ENCODE measurements at places on chromosomes 16 and 17.
A peak's percentile ranks its signal among the peaks of the same experiment; 100 is the strongest.

GRCh38 chr16:64242492-64242891 lies 879.4 kb downstream of the CDH11 start:
- no peak for DNase-seq

- DNase-seq: peak; percentile 63
Observed at GRCh38 chr17:66200685-66201092, 8.8 kb upstream of the CEP112 start.

DNA sequence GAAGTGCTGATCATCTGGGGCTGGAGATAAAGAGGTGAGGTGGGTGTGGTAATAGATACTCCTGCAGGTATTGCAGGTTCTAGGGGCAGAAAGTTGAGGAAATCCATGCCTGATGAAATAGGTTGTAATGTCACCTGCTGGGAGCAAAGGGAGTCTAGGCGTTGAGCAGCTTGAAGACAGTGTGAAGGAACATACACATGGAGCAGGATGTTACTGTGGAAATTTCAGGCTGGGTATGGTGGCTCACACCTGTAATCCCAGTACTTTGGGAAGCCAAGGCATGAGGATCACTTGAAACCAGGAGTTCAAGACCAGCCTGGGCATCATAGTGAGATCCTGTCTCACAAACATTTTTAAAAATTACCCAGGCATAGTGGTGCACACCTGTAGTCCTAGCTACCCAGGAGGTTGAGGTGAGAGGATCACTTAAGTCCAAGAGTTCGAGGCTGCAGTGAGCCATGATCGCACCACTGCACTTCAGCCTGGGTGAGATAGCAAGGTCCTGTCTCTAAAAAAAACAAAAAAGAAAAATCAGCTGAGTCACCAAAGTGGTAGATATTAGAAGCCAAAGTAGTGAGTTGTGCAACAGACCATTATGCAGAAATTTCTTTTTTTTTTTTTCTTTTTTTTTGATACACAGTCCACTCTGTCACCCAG lies 9.1 kb upstream of the CRYBA1 start:
- no peak for DNase-seq

DNA sequence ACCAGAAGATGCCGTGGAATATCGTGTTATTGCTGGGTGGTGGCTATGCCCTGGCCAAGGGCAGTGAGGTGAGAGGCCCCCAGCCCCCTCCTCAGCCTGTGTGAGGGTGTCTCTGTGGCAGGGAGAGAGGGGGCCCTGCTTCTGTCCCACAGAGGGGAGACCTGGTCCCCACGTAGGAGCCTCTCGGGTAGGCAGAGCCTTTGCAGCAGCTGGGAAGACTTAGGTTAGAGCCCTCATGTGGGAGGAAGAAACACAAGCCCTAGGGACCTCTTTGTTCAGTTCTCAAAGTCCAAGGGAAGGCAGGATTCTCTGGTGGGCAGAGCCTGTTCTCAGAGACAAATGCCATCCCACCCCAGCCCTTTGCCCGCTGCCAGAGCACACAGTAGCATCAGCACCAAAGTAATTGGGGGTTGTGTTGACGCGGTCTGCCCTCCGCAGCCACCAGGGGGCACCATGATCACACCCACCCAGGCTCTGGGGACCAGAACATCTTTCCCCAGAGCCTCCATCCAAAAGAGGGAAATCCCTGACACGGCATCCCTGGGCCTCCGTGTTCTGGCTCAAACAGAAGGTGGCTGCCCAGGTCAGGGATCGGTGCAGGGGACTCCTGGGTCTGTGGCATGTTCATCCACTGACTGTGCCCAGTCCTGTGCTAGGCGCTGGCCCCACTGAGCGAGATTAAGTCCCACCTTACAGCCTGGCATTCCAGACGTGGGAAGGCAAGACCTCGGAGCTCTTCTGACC lies 11.5 kb upstream of the FOXN1 start:
- peak; percentile 83 for DNase-seq

GRCh38 chr17:48526608-48527546 lies 3.9 kb downstream of the HOXB1 start:
- DNase-seq: no peak

DNA sequence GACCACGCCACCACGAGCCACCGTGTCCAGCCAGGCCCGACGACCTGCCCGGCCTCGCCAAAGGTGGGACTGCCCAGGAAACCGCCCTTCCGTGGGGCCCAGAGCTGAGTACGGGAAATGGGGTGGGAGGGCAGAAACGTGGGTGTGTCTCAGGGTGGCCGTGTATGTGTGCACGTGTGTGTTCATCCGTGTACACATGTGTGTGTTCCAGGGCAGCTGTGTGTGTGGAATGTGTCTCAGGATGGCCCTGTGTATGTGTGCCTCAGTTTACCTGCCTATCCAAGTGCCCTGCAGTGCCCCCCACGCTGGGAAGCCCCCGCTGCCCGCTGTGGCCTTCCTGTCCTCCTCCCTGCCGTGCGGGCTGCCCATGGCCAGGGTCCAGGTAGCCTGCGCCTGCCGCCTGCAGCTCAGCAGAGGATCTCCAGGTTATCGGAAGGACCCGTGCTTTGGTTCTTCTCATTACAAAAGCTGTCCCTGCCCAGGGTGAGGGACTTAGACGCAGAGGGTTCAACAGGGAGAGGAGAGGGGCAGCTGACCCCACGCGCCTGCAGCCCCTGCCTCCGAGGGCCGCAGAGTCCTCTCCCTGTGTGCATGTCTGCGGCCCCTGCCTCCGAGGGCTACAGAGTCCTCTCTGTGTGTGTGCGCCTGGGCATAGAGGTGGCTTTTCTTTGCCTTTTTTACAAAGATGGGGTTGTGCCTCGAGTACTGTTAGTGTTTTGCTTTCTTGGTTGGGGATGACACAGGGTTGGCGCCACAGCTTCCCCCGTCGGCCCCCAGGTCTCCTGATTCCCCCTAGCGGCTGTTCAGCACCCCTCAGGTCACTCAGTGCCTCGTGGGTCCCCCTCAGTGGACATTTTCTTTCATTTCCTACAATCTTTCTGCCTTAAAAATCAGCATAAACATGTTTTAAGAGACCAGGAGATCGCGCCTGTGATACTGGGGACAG lies 23.6 kb downstream of the ZNF469 start:
- DNase-seq: no peak

- DNase-seq: no peak
Observed at GRCh38 chr16:30457256-30457655, 11.6 kb upstream of the SEPHS2 start.

DNA sequence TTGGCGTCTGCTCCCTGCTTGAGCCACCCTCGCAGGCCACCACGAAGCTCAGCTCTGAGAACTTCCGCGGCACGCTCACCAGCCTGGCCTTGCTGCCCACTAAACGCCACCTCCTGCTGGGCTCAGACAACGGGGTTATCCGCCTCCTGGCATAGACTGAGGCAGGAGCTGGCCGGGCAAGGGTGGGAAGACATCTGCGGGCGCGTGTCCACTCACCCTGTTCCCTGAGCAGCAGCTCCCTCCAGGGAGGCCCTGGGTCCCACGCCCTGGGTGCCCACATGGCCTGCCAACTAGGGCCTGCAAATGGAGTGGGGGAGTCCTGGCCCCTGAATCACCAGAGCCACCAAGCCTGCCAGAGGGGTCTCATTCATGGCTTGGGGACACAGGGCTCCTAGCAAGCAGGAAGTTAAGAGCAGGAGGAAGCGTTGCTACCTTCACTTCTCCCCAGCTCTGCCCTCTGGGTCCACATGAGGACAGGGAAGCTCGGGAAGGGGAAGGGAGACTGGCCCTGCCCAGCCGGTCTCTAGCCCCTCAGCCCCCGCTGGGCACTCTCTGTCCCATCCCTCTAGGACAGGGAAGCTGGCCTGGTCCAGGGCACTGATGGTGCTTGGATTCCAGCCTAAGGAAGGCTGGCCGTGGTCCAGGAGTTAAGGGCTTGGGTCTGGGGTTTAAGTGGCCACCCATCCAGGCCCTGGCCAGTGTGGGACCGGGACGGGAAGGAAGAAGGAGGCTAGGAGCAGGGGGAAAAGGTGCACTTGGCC lies 5.0 kb upstream of the SERPINF2 start:
- no peak for DNase-seq

DNA sequence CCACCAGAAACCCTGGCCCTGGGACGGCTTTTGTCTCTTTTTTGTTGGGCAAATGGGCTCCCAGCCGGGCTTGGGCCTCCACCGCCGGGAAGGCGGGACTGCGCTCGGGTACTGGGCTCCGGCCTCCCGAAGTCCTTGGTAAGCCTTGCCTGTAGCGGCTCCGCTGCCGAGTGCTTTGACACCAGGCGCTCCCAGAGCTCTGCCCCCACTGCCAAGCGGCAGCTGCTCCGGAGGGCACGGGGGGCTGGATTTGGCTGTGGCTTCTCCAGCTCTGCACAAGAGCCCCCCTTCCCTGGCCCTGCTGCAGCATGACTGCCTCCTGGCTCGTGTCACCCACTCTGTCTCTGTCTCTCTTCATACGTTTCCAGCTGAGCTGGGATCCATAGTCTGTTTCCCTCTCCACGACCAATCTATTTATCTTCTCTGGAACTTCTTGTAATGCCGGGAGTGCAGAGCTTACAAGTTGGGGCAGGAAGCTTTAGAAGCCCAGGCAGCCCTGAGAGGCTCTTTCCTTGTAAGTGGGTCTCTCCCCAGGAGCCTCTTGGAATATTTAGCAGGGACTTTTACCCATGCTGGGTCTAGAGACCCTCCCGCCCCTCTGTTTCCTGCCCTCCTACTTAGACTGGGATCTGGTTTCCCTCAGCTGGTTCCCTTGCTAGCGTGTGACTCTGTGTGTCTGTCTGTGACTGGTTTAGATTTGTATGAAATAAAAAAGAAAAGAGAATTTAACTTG lies 246.9 kb upstream of the GSE1 start:
- no peak for DNase-seq

DNA sequence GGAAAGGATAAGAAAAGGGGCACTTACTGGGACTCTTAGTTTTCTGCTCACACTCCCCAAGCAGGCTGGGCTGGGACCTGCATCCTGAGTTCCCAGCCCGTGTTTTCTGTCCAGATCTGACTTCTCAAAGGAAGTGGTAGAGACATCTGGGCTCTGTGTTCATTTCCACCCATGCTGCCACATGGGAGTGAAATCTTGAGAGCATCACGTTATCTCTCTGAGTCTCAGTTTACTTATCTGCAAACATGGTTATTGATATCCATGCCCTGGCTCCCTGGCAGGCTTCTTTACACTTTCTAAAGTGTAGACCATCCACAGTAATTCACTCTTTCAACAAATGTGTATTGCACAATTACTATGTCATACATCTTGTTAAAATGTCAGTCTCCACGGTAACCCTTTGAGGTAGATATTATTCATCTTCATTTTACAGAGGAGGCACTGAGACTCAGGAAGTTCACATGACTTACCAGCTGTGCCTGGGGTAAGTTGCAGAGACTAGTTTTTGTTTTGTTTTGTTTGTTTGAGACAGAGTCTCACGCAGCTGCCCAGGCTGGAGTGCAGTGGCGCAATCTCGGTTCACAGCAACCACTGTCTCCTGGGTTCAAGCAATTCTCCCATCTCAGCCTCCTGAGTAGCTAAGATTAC lies 3.4 kb downstream of the ZNF688 start:
- peak; percentile 61 for DNase-seq

DNA sequence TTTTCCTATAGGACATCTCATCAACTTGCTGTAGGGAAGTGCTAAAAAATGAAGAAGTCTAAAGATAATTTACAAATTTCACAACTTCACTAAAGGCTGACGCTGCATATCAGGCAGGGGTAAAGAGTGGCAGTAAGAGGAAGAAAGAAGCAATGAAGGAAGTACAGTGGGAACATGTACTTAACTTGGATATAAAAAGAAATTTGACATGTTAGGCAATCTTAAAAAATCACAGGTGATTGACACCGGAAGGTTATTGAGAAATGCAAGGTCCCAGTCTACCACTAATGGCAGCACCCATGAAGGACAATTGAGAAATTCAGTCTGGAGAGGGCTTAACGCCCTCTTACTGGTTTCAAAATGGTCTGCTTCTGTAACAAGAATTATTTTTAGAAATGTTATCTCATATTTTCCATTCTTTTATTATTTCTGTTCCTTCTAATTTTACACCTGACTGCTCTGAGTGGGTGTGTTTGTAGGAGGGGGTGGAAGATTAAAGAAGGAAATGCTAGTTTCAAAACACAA lies 358.1 kb downstream of the KCNJ2 start:
- DNase-seq: no peak

DNA sequence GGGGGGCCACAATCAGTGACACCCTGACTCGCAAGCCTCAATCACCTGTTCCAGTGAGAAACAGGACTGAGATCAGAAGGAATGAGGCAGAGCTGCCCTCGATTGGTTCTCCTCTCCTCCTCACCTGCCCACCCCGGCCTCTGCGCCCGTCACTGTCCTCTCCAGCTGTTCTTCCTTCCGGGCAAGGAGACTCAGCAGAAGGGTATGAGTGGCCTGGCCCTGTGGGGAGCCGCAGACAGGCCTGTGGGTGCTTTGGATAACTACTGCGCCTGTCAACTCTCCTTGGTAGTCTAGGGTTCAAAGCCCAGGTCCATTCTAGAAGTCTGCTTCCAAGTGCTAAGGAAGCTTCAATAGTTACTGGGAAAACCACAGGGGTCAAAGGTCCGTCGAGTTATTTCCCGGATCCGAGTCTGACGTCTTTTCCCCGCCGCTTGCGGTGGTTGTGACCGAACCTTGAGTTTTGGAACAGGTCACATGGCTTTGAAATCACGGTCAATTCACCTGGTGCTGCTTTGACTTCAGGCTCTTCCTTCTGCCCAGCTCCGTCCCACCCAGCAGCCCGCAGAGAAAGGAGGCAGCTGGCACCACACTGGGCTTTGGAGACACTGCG lies 8.3 kb downstream of the CARD14 start:
- DNase-seq: no peak

DNA sequence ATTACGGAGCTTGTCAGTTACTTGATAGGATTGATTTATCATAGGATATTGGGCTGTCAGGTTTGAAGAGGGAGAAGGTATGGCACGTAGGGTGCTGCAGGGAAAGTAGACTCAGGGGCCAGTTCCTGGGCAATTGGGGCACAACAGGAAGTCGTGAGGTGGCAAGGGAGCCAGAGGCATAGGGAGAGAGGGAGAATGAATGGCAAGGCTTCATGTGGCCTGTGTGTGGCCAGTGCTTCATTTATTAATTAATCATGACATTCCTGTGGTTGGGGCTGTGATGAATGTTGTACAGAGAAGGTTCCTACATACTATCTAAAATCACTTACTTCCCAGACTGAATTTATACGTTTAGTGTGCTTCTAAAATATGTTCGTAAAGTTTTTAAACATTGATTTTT lies 19.3 kb downstream of the MFSD11 start:
- DNase-seq: no peak

- no peak for DNase-seq
Observed at GRCh38 chr17:30360086-30360808, 18.5 kb upstream of the CPD start.

- peak; percentile 21 for DNase-seq
Observed at GRCh38 chr16:82192665-82193064, 22.6 kb upstream of the MPHOSPH6 start.
